ENCODE measurements at places on chromosomes 4 and X.

DNA sequence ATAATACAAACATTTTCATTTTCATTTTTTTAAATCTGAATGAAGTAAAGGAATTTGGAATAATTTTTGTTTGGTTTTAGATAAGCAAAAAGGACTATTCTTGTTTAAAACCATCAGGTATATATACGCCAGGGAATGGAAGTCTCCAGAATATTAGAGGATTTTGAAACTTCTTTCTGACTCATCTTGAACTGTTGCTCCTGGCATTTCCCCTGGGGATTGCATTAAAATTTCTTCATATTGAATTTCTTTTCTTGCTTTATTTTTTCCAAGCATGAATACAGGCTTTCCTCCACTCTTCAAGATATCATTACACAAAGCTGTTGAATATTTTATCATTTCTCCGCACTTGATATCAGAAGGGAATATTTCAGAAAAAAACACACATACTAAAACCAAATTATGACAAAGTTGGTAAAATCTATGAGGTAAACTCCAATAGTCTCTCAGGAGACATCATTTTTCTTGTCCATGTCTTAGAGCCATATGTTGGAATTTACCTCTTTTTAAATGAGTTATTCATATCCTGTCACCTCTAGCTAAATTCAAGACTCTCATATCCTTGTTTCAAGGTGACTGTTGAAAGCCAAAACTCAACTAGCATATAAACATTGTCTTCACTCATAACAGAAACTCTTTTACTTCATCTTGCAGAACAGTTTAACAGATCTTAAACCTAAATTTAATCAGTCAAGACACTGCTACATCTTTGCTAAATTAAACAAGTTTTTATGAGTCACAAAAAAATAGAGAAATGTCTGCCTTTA, 20.7 kb upstream of the CSN1S1 start:
- DNase-seq = no peak

DNA sequence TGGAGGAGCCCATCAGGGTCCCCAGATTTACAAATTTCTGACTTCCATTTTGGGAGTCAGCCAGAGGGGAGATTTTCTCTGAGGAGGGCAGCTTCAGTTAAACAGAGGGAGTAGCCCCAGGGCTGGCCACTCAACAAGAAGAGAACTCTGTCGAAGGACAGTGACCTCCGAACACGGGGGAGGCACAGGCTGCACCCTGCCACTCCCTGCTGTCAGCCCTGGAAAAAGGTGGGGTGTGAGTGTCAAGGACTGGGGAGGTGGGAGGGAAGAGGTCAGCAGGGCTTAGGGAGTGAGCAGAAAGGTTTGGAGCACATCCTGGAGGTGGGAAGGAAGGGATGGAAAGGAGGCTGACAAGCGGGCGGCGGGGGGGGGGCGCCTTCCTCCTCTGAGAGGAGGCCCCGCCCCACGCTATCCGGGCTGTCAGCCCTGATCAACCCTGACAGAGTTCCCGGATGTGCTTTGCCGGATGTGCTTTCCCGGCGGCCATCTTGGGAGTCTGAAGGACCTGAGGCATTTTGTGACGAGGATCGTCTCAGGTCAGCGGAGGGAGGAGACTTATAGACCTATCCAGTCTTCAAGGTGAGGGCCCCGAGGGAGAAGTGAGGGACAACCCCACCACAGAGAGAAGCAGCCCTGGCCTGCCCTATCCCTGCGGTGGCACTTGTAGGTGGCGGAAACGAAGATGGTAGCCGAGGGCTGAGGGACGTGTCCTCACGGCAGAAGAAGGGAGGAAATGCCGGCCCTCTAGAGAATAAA, at the start of gene MAGEC1:
MAGEC1 (plus strand) TSS at position 495 of the 756 bp plus-strand sequence. CDS start 1,179 bp downstream, outside the sequence.
- no peak for DNase-seq

- DNase-seq = no peak
These were observed 18.9 kb upstream of the CABS1 start for GRCh38 chr4:70315928-70316327.

DNA sequence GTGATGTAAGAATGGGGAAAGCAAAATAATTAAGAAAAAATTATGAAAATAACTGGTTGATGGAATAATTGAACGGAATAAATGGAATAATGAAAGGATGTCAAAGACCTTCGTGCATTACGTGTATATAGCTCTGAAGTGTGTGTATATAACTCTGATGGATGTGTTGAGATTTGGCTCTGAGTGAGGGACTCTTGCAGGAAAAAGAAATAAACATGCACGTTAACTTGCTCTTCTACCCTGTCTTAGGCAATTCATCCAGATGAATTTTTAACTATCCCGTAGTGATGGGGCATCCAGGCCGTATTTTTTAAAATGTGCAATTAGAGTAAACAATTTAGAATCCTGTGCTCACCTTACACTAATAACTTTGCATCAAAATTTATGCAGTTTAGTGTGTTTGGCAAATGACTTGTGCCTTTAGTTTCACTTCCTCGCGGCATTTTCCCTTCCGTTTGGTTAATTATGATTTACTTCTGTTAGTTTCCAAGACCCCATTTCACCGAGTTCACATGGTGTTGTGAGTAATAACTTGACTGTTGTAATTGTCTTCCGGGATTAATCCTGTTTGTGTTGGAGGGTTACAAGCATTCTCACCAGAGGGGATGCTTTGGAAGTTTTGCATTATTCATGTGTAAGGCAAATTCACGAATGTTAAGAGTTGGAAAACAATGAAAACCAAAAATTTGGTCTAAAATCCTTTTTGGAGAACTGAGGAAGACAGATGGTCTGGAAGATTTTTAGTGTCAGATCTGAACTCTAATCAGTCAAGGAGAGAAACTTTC, 256.5 kb upstream of the FAT1 start:
- DNase-seq = no peak

- peak; percentile 14 for DNase-seq
These were observed 287.2 kb upstream of the CT83 start for GRCh38 chrX:116749943-116750342.

GRCh38 chr4:79381161-79381560, 26.9 kb downstream of the GK2 start:
- DNase-seq = no peak

DNA sequence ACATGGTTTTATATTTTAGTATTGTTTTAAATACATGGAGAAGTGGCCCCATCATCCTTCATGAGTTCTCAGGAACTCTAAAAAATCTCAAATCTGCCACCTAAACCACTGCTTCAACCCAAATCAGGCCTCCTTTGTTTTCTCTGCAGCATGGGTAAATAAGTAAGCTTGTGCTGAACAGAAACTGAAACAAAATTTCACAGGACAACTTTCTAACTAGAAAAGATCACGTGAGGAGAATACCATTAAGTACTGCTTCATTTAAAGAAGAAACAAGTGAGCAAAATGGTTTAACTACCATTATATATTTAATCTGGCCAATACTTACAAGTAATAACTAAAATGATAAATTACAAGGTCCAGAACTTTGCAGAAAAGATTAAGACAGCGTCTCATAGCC, 2.5 kb downstream of the ARAP2 start:
- DNase-seq = no peak

DNA sequence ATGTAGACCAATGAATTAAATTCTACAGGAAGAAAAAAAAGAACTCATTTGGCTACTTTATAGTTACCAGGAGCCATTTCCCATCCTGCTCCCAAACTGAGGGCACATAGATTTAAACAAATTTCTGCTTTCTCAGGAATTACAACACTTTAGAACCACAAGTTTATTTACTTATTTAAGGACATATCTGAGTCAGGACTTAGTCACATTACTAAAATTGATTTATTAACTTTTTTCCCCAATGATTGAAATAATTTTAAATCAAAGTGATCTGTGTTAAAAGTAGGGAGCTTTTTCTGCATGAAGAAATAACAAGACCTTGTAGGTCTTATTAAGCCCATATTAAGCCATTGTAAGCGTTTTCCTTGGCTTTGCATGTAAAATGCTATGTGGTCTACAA, 291.0 kb upstream of the HAND2 start:
- DNase-seq = no peak
